ENCODE measurements at places on chromosomes 1 and 21. TPM values are rescaled to one million over a fixed set of nuclear protein-coding genes. Genes with fewer than 3 reads are reported as not detected.

DNA sequence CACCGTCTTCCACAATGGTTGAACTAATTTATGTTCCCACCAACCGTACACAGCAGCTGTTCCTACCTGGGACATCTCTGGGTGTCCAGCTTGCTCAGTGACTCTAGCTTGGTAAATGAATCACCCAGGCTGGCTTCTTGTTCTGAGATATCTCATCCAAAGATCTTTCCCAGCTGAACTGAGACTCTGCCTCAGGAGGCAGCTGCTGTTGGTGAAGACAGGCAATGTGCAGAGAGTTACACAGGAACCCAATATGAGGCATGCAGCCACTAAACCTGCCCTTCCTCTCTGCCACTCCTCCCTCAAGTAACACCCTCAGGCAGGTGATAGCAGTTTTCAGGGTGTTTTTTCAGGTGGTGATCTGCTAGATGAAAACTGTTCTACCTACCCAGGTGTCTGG lies 14.0 kb upstream of the FOXO6 start:
- DNase-seq = peak; percentile 36

DNA sequence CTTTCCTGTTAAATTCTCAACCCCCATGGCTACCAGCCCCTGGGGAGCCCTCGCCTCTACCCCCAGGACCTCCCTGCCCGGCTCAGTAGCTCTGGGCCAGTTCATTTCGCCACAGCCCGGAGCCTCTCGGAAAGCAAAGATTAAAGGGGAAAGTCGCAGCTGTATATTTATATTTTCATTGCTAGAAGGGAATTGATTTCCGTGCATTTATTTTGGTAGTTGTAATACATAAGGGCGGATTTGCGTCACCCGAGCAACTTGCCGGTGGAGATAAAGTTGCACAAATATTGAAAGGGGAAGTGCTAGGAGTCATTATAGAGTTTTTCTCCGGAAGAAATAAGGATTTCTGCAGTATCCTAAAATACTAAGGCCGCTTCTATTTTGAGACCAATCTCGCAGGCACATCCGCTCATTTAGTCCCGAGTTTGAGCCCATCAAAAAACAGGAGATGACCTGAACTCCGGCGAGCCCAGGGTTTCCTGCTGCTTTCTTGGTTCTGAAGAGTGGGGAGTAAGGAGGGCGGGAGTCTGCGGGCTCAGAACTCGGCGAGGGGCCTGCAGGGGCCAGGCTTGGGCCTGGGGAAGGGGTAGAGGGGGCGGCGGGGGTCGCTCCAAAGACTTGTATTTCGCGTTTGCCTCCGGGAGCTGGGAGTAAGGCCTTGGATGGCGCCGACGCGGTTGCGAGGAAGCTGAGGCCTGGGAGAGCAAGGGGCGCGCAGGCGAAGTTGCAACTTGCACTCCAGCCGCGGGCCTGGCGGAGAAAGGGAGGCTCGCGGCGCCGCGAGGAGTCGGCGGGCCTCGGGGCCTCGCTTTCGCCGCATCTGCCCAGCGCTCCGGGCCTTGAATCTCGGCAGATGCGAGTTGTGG lies 2.5 kb upstream of the HLX start:
- no peak for DNase-seq

GRCh38 chr1:203544978-203545816 lies 51.2 kb downstream of the OPTC start:
- no peak for DNase-seq

DNA sequence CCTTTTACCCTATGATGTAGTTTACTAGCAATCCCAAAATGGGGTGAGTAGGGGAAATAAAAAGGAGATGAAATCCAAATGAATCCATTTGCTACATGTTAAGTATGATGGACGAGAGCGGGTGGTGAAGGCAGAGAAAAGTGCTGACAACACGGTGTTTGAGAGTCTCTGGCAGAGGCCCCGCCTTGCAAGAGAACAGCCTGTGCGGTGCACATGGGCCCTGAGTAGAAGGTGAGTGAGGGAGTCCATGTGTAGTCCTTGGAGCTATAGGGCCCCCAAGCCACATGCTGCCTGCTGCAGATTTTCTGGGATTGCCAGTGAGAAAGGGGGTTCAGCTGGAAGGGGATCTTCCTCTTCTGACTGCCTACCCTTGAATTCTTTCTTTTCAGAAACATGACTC lies 177.1 kb downstream of the TNR start:
- no peak for DNase-seq

The RIPPLY3 gene
- not detected for total RNA-seq

DNA sequence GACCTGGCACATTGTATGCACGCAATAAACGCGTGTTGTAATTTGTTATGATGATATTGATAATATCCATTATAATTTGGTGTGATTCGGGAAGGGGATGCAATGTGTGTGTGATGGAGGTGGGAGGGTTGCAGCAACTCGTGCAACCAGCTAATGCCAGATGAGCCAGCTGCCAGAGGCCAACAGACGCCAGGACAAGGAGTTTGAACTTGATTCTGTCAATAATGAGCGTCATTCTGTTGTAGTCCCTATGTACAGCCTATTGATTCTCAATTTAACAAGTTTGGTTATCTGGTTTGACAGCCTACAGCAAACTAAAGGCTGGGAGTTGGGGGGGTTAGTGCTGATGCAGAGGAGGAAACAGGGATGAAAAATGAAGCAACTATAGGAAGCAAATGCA lies 35.5 kb downstream of the TIAM1 start:
- DNase-seq = no peak

The LENEP gene
- total RNA-seq = 1.7 TPM

DNA sequence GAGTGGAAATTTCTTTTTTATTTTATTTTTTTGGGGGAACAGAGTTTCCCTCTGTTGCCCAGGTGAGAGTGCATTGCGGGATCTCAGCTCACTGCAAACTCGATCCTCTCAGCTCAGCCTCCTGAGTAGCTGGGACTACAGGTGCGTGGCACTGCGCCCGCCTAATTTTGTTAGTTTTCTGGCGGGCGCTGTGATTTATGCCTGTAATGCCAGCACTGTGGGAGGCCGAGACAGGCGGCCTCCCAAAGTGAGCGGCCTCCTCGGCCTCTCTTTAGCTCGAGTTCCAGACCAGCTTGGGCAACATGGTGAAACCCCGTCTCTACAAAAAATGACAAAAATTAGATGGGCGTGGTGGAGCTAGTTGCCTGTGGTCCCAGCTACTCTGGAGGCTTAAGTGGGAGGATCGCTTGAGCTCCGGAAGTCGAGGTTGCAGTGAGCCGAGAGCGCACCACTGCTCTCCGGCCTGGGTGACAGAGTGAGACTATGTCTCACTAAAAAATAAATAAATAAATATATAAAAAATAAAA lies 2.7 kb downstream of the GMEB1 start:
- no peak for DNase-seq

GRCh38 chr1:19315378-19316198 lies 3.5 kb downstream of the SLC66A1 start:
- DNase-seq = peak; percentile 43

DNA sequence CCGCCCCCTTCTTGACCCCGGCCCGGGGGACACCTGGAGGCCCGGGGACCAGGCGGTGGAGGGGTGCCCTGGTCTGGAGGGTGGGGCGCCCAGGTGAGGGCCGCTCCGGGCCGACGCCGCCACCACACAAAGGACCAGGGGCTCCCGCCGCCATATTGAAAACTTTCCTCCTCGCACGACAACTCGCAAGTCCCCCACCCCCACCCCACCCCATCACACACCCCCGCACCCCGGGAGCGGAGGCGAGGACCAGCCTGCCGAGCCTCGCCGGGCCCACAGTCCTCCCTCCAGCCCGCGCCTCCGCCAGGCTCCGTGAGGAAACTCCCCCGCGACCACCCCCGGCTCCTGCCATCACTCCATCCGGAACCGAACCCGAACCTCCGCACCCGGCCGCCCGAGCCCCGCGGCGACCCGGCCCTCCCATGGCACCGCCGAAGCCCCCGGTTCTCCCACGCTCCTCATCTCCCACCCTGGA lies 733 bp downstream of the KDM5B start:
- DNase-seq = peak; percentile 28

DNA sequence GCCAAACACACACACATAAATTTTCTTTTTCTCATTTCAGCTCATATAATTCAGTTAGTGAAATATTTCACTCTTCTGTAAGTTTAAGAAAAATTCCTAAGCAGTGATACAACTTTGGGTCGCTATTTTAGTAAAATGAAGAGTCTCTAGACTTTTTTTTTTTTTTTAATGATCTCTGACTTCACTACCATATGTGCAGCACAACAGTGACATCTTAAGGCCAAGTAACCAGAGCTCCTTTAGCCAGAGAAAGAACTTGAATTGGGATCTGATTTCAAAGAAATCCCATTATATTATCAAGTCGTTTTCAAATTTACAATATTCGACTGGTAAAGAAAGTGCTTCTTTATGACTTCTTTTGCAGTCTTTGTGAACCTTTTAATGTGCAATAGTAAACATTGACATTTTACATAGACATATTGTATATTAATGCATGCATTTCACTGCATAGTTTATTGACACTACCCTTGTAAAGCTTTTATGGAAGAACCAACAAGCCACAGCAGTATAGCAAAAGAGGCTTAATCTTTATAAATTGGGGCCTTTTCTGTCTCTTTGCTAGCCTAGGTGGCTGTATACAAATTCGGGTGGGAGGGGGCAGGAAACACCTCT lies 62.2 kb downstream of the LRRC40 start:
- DNase-seq = peak; percentile 6

The NTMT2 gene
- total RNA-seq = not detected

DNA sequence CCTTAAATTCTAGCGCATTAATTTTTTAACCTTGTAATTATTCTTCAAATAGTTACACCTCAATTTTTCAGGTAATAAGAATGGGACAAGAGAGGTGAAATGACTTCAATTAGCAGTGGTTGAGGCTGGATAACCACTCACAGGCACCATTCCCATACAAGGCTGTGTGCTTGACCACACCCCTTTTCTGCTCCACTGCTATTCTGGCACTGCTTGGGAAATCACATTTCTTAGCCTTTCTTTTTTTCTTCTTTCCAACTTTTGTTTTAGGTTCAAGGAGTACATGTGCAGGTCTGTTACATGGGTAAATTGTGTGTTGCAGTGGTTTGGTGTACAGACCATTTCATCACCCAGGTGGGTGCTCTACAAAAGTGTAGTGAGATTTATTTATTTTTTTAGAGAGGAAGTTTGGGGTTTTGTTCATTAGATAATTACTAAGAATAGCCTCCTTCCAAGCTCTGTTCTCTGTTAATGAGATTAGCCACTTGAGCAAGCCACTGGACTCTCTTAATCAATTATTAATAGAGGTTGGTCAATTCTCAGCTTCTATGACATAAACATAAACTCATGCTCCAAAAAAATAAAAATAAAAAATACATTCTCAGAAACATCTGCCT lies 14.4 kb downstream of the ILDR2 start:
- DNase-seq = no peak

The NIBAN1 gene
- 9.9 TPM for total RNA-seq

DNA sequence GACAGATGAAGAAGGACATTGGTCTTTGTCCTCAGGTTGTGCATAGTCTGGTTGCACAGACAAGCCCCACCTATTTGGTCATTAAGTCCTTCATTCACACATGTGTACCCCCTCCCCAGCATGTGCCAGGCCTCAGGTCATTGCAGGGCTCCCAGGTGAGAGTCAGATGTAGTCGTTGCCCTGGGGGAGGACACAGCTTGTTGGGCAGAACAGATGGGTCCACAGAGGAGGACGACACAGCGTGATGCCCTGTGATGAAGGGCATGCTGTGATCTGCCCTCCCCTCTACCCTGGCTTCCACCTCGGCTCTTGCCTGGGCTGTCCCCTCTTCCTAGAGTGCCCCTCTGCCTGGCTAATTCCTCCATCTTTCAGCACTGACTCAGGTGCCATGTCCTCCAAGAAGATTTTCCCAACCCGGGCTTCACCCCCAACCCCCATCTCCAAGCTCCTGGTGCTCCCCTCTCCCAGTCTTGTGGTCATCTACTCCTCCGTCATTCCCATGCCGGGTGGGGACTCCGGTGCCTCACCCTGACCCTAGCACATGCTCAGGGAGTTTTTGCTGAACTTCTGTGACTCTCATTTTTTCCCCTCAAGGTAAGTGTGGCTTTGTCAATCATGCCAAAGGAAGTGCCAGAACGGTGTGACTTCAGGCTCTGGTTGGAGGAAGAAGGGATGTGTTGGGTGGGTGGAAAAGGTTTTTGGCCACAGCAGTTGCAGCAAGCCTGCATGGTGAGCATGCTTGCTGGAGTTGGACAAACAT lies 220.5 kb downstream of the FOXD2 start:
- no peak for DNase-seq

DNA sequence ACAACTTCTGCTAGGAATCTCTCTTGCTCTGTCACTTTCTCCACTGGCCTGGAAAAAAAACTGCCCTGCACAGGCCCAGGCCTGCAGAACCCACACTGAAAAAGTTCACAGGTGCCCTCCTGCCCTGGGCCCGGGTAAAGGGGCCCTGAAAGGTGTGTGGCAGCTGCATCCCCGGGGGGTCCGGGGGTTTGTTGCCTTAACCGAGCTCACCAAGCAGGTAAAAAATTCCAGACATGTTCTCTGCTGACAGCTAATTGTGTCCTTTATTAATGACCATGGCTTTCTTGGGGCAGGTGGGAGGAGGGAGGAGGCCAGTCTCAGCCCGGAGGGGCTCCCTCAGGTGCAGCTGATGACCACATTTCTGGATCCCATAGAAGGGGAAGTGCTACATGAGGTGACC lies 122.9 kb downstream of the LACTBL1 start:
- DNase-seq = no peak

The ANKRD34A gene
- 1.3 TPM for total RNA-seq

DNA sequence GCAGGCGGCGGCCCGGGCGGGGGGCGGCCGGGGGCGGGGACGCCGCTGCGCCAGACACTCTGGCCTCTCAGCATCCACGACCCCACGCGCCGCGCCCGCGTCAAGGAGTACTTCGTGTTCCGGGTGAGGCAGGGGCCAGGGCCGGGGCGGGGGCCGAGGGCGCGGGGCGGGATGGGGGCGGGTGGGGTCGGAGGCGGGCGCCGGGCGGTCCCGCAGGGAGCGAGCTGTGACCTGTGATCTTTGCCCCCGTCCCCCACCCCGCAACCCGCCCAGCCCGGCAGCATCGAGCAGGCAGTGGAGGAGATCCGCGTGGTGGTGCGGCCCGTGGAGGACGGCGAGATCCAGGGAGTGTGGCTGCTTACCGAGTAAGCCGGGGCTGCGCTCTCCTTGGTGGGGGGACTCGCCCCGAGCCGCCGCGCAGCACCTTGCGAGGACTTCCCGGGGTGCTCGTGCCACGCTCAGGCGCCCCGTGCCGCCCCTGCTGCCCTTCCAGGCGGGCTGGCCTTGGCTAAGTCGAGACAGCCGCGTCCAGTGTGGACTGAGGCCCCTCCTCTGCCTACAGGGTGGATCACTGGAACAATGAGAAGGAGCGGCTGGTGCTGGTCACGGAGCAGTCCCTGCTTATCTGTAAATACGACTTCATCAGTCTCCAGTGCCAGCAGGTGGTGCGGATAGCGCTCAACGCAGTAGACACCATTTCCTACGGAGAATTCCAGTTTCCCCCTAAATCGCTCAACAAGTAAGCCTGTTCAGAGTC lies 514 bp downstream of the TPRG1L start:
- peak; percentile 43 for DNase-seq

- no peak for DNase-seq
These were observed 9.8 kb downstream of the INKA2 start for GRCh38 chr1:111729271-111729921.

GRCh38 chr1:91894036-91894761 lies 8.2 kb upstream of the TGFBR3 start:
- peak; percentile 86 for DNase-seq

The PDC gene
- total RNA-seq = not detected
